Fibroblast of the aortic adventitia (primary cell): ENCODE measurements at places on chromosomes 7 and 10.

DNA sequence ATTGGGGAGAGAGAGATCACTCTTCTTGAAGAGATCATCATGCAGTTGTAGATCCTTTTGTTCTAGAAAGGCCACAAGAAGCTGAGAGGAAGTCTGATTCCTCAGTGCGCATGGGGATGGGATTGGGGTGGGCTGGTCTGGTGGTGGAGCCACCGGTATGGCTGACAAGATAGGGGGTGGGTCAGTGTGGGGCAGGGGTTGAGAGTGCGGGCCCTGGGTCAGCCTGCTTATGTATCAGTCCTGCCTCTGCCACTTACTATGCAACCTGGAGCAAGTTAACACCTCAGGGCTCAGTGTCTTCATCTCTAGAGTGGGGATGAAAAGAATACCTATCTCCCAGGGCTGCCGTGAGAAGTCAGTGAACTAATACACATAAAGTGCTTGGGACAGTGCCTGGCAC lies 8.0 kb downstream of the SMARCD3 start:
- no peak for DNase-seq

- DNase-seq, result peak; percentile 75
These were observed 7.4 kb downstream of the IGF2BP3 start for GRCh38 chr7:23462846-23463245.

- peak; percentile 66 for DNase-seq
These were observed 85.8 kb downstream of the CALD1 start for GRCh38 chr7:134865001-134865845.

DNA sequence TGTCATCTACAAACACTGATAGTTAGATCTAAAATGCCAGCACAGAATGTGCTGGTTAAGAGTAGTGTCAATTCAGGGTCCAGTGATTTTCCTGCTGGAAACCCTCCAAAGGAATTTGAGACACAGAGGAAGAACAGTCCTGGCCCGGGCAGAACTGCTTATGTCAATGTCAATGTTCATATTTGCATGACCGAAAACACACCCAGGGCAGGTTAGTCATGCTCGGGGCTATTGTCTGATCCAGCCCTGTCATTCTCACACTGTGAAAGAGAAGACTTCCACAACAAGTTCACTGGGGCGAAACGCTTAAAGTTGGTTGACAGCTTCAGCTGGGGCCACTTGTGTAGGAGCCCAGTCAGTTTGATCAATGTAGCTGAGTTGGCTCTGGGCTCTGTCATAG lies 139.3 kb downstream of the C1GALT1 start:
- peak; percentile 3 for DNase-seq

- DNase-seq, result no peak
These were observed 985.6 kb upstream of the LRRN3 start for GRCh38 chr7:110105307-110105706.

DNA sequence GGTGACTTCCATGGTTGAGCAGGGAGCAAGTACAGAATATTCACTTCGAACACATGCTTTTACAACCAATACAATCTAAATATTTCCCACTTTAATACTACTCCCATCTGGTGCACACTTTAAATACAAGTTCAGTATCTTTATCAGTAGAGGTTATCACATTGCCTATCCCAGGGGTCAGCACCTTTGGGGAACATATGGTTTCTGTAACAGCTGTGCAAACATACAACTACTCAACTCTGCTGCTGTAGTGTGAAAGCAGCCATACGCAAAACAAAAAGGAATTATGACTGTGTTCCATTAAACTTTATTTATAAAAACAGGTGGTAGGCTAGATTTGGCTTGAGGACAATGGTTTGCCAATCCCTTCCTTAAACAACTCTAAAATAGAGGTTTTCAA lies 157.5 kb downstream of the XPNPEP1 start:
- no peak for DNase-seq

GRCh38 chr7:2719007-2719406 lies 31.0 kb downstream of the AMZ1 start:
- no peak for DNase-seq

- DNase-seq, result peak; percentile 89
These were observed 7.7 kb upstream of the GSTO1 start for GRCh38 chr10:104246976-104247375.

- DNase-seq, result peak; percentile 9
These were observed 273.1 kb downstream of the SEMA3D start for GRCh38 chr7:84913731-84914130.

DNA sequence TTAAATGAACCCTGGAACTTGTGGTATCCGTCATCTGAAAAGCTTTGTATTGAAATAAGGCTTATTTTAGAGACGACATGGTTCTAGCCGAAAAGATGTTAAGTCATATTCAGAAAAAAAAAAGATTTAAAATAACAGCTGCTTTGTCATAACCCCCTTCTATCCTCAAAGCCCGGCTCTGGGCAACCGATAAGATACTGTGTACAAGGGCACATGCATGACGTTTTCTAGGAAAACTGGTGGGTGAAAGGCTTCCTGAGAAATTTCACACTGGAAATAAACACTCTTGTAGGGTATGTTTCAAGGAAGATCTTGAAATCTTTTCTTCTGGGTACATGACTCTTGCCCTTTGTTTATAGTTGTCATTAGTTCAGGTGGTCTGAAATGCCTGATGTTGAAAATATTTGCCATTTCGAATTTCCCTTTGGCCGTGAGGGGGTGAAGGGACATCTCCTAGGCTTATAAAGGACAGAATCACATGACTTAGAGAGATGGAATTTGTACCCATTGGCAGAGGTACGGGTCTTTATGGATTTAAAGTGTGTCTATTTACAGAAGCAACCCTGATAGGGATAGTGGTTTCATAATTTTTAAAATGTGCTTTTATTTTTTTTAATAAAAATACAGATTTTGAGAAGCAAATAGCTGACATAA lies 232.5 kb downstream of the PTEN start:
- DNase-seq, result no peak

DNA sequence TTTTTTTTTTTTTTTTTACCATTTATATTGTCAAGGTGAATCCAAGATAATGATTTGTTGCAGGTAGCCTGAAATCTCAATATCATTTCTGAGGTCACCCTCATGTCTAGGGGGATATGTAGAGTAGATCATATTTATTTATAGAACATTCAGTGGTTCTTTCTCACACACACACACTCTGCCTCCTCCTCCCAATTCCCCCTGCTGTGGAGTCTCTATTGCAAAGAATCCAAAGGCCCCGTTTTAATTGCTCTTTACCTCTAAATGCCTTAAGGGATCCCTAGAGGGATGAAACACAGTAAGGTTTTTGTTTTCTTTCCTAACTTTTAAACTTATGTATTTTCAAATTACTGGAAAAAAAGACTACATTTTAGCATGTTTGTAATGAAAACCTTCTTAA lies 170.0 kb downstream of the PRKG1 start:
- no peak for DNase-seq

GRCh38 chr10:131656431-131656841 lies 244.4 kb upstream of the PPP2R2D start:
- no peak for DNase-seq

DNA sequence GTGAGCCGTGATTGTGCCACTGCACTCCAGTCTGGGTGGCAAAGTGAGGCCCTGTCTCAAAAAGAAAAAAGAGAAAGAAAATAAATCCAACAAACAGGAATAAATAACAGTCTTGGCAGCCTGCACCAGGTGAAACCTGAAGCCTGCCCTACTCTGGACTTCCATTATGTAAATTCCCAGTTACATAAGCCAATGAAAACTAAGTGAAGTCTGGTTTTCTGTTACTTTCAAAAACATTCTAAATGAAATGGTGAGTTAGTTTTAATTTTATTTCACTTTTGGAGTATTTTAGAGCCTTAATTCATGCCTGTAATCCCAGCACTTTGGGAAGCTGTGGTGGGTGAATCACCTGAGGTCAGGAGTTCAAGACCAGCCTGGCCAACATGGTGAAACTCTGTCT lies 22.5 kb upstream of the HIBADH start:
- no peak for DNase-seq

- DNase-seq, result no peak
These were observed 53.4 kb downstream of the FOXL3 start for GRCh38 chr7:343227-343822.

- DNase-seq, result no peak
These were observed 8.8 kb downstream of the CYREN start for GRCh38 chr7:135161669-135162068.

DNA sequence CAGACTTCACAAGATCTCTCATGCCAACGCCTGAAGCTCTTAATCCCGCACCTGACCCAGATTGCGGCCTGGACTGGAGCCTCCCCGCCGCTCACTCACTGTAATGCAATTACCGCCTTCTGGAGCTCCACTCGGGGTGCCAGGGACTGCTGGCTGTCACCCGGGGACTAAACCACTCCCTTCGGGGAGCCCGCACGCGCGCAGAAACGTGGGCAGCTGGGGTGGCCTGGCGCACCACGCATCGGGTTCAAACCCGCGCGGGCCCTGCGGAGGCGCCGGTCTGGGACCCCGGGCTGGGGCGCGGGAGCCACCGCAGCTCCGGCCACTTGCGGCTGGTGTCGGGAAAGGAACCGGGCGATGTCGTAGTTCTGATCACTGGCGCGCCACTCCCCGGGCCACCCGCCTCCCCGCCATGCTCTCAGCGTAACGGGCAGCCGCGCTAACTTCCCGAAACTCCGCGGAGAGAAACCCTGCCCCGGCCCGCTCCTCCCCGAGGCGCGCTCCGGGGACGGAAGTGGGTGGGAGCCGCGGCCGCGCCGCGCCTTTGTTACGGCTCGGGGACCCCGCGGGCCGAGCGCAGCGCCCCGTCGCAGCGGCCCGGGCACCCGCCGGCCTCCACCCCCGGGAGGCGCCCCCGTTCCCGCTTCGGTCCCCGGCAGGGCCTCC lies 100.3 kb upstream of the SVIL start:
- peak; percentile 43 for DNase-seq

DNA sequence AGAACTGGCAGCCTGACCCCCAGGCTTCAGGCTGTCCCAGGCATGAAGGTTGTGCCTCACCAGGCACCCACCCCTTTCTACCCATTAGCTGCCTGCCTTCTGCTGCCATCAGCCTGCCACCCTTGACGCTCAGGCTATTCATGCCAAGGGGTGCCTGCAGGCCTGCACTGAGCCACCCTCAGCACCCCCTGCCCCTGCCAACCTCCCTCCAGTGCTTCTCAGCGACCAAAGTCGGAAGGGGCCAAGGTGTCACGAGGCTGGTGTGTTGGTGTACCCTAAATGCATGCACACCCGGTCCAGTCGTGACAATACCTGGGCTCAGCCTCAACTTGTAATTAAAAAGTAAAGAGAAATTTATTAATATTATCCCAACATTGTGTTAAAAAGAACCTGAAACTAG lies 422.7 kb downstream of the ARL4A start:
- no peak for DNase-seq

GRCh38 chr10:11004144-11005077 lies 13.3 kb upstream of the CELF2 start:
- DNase-seq, result no peak

- DNase-seq, result peak; percentile 88
These were observed 53.8 kb downstream of the ARL5B start for GRCh38 chr10:18713077-18713476.

GRCh38 chr10:78756604-78757343 lies 312.0 kb upstream of the ZMIZ1 start:
- peak; percentile 96 for DNase-seq

GRCh38 chr7:134552105-134552504 lies 3.2 kb downstream of the AKR1B15 start:
- DNase-seq, result peak; percentile 45

GRCh38 chr7:100874577-100875355 lies at the start of gene SRRT:
Gene SRRT, plus strand, starts transcription at chr7:100875103. Its CDS starts 488 bp downstream, at chr7:100875591.
- DNase-seq, result peak; percentile 98

DNA sequence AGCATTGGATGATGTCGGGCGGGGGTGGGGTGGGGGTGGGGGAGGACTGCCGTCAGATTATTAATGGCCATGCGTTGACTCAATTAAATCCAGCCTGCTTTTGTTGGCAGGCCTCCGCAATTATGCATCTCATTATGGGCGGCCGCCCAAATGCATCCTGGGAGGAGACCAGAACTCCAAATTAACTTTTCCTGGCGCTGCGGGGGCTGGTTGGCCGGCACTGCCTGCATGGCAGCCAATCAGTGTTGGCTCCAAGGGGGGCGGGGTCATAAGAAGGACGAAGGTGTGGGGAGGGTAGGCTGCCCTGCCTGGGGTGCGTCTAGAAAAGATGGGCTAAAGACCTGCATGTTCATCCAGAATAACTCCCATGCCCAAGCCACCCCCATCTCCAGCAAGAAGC lies 83.9 kb upstream of the PAX2 start:
- DNase-seq, result no peak

DNA sequence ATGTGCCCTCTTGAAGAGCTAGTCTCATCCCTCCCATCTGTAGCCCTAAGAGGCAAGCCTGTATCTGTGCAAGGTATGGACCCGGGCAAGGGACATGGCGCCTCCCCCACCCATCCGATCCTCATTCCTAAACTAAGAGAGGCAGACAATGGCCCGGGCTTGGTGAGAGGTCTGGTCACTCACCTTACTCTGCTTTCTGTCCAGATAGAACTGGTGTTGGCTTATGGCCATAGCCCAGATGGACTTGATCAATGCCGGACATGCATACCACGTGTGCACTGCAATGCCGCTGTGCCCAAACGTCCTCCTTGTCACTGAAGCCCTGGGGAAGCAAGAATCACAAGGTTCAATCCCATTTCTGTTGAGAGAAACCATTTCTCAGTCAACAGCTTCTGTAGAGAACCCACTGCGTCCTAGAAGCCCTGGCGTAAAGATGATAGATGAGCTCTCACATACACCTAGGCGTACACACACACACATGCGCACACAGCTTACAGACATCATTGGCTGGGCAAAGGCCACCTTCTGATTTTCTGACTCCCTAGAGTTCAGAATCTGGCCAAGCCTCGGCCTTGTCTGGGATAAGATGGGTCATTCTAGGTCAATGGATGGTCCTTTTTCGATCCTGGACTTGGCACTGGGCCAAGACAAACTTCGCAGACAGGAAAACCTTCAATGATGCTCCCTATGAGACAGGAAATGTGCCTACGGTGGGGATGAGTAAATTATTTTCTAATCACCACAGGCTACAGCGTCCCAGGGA lies 114.6 kb downstream of the PRPF18 start:
- no peak for DNase-seq

GRCh38 chr7:114073701-114074100 lies 154.9 kb upstream of the PPP1R3A start:
- DNase-seq, result no peak

- no peak for DNase-seq
These were observed 990.7 kb downstream of the CCSER2 start for GRCh38 chr10:85318809-85319807.

DNA sequence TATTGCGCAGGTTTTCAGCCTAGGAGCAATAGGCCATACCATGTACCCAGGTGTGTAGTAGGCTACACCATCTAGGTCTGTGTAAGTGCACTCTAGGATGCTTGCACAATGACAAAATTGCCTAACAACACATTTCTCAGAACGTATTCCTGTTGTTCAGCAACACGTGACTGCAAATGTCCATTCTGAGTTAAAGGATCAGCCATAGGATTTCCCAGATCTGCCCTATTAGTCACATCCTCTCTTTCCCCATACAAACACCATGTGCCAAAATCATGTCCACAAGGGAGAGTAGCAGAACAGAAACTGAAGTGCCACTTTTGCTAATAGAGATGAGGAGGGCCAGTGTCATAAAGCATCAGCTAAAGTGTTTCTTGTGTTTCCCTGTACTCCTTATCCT lies 42.6 kb upstream of the AMPH start:
- DNase-seq, result peak; percentile 93
